Lung (tissue), 17 donors: ENCODE measurements at places on chromosomes 4 and X. TPM values are rescaled to one million over a fixed set of nuclear protein-coding genes. Genes with fewer than 3 reads are reported as not detected.

- H3K27ac ChIP-seq = no peak overlapping the region
- H3K36me3 ChIP-seq = no peaks in the 10 kb centered on the region
- H3K27me3 ChIP-seq = no peaks in the 10 kb centered on the region
- H3K4me1 ChIP-seq = peaks cover 12% of the 10 kb centered on the region
- no peak overlapping the region for H3K4me3 ChIP-seq
These were observed 20.3 kb upstream of the SLC25A4 start for GRCh38 chr4:185122681-185123345.

DNA sequence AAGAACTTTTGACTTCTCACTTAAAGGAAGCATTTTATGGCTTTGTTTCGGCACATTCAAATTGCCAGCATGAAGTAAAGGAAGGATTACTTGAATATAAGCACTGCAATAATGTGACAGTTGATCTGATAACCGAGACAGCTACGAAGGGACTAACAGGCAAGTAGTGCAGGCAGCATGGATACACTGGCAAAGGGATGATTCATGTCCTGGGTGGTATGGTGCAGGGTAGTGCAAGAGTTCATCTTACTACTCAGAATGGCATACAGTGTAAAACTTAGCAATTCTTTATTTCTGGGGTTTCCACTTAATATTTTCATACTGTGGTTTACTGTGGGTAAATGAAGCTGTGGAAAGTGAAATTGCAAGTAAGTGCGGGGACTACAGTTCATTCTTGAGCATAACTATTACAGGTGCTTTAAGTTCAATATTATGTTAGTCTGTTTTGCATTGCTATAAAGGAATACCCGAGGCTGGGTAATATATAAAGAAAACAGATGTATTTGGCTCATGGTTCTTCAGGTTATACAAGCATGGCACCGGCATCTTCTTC lies 611.8 kb downstream of the SPOCK3 start:
- no peak overlapping the region for H3K27ac ChIP-seq
- DNase-seq = no peak
- H3K27me3 ChIP-seq = no peaks in the 10 kb centered on the region
- no peaks in the 10 kb centered on the region for H3K36me3 ChIP-seq

DNA sequence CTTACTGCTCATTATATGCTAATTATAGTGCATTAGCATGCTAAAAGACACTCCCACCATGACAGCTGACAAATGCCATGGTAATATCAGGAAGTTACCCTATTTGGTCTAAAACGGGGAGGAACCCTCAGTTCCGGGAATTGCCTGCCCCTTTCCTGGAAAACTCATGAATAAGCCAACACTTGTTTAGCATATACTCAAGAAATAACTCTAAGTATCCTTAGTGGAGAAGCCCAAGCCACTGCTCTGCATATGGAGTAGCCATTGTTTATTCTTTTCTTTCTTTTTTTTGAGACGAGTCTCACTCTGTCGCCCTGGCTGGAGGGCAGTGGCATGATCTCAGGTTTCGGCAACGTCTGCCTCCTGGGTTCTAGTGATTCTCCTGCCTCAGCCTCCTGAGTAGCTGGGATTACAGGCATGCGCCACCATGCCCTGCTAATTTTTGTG lies 15.5 kb downstream of the NUDT6 start:
- H3K36me3 ChIP-seq = no peaks in the 10 kb centered on the region
- no peak for DNase-seq
- no peaks in the 10 kb centered on the region for H3K4me1 ChIP-seq
- no peak overlapping the region for H3K4me3 ChIP-seq

The SGMS2 gene
- 60.5 TPM for total RNA-seq

DNA sequence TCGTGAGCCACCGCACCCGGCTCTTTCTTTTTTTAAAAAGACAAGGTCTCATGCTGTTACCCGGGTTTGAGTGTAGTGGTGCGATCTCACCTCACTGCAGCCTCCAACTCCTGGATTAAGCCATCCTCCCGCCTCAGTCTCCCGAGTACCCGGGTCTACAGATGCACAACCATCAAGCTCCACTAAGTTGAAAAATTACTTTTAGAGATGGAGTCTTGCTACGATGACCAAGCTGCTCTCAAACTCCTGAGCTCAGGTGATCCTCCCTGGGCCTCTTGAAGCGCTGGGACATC lies 2.0 kb downstream of the SLC25A6 start:
- H3K27ac ChIP-seq = no peak overlapping the region
- no peak for DNase-seq
- H3K4me1 ChIP-seq = no peaks in the 10 kb centered on the region
- H3K4me3 ChIP-seq = no peak overlapping the region
